HS-27A (cell line): ENCODE measurements at places on chromosomes 7 and 10.
A peak's percentile ranks its signal among the peaks of the same experiment; 100 is the strongest.

DNA sequence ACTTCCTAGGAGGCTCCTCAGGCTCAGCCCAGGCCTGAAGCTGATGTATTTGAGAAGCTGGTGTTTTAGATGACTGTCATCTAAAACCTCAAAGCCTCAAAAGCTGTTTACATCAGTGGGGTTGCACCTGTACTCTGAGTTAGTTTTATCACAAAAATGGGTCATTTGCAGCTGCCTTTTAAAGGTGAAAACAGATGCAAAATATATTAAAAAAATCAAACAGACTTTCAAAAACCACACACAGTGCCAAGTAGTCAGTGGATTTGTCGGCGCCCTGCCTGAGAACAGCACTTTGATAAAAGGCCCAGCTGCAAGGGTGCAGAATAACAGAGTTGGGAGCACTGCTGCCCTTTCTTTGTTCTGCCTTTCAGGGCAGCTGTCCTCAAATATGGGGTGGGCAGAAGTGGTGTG lies 103.0 kb downstream of the VOPP1 start:
- no peak for DNase-seq

DNA sequence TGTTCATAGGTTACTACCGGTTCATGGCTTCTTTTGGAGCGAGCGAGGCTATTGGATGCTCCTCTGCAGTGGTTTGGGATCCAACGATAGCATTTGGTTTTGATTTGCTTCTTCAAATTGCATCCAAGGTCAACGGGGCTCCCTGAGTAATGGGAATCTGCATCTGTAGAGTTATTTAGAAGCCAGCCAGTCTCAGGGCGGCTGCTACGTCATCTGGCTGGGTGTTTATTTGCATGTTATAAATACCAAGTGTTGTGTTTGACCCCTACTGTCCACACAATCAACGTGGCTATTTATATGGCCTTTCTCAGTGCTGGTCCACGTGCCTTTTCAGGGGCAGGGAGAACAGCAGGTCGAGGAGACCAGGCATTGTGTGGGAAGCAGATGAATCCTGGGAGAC lies 137.7 kb downstream of the PRPF18 start:
- DNase-seq = no peak

DNA sequence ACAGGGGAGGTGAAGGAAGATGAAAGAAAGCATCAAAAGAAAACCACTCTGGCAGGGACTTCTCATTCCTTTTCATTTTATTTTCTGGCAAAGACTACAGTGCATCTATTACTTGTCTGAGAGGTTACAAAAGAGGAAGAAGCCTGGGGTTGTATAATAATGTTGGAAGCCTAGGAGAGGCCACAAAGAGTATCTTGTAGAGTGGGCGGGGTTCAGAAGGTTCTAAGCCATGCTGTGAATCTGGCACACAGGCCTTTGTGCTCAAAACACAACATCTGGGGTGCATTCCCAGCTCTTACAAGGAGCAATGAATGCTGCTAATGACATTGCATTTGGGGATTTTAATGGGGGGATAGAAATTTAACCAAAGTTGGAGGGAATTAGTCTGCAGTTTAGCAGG lies 49.4 kb downstream of the MRPL32 start:
- no peak for DNase-seq

- DNase-seq = no peak
Measured at GRCh38 chr10:8520382-8520781, 465.9 kb downstream of the GATA3 start.

- DNase-seq = no peak
Measured at GRCh38 chr10:132898391-132899053, 43.8 kb downstream of the CFAP46 start.

DNA sequence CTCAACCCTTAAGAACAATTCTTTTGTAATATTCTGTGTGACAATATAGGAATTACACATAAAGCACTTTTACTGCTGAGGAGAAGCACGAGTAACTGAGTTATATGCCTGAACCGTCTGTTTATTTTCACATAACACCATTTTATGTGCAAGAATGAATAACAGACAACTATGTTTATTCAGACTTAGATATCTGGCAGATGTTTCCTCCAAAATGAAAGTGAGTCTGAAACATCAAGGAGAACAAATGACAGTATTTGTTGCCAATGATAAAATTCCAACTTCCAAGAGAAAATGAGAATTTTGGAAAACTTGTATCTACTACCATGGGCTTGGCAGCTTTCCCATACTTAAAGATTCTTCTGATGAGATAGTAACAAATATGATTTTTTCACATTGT lies 51.4 kb downstream of the DNMBP start:
- DNase-seq = no peak

GRCh38 chr10:49484486-49485235 lies 54.3 kb downstream of the ERCC6 start:
- peak; percentile 26 for DNase-seq

GRCh38 chr10:95273393-95274312 lies 17.1 kb downstream of the PDLIM1 start:
- no peak for DNase-seq

GRCh38 chr10:112539340-112539739 lies 92.3 kb downstream of the VTI1A start:
- no peak for DNase-seq

DNA sequence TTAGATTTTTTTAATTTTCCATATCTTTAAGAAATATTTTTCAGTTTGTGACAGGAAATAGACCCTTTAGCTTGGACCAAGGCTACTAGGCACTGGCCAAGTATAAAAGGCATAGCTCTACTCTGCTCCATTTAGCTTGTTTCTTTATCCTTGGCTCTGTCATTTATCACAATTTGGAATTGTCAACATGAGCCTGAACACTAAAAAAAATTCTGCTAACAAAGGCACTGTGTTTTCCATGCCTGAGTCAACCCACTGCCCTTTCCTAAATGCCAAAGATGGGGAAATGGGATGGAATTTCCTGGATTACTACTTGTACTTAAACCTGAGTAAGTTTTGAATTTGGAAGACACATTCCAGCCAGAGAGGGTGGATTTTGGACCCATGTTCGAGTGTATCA lies 128.4 kb downstream of the NSUN6 start:
- DNase-seq = no peak

DNA sequence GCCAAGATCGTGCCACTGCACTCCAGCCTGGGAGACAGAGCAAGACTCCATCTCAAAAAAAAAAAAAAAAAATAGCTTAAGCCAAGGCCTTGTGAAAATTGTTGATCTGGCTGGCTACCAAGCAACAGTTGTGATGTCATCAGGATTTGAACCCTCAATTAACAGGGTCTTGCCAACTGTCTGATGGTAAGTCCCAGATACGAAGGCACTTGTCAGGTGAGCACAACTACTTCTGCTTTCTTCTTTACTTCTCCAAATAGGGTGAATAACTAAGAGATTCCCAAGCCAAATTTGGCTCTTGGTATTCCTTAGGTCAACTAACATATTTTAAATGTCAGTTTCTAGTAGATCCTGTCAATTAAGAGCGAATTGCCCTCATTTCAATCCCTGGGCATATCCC lies 47.4 kb downstream of the ANKRD61 start:
- DNase-seq = no peak

- no peak for DNase-seq
Measured at GRCh38 chr10:132332433-132332754, 401 bp downstream of the LRRC27 start.

DNA sequence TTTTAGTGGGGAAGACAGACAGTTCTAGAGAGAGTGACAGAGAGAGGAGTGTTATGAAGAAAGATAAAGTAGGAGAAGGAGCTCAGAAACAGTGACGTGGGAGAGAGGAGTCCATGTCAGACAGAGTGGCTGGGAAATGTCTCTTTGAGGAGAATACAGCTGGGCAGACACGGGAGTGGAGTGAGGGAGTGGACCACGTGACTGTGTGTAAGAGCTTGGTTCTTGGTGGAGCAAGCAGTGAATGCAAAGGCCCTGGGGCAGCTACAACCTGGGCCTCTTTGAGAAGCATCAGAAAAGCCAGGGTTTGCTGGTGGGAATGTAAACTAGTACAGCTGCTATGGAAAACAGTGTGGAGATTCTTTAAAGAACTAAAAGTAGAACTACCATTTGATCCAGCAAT lies 11.9 kb upstream of the PLEKHS1 start:
- no peak for DNase-seq

- DNase-seq = no peak
Measured at GRCh38 chr7:105769901-105770628, 106.3 kb downstream of the ATXN7L1 start.

DNA sequence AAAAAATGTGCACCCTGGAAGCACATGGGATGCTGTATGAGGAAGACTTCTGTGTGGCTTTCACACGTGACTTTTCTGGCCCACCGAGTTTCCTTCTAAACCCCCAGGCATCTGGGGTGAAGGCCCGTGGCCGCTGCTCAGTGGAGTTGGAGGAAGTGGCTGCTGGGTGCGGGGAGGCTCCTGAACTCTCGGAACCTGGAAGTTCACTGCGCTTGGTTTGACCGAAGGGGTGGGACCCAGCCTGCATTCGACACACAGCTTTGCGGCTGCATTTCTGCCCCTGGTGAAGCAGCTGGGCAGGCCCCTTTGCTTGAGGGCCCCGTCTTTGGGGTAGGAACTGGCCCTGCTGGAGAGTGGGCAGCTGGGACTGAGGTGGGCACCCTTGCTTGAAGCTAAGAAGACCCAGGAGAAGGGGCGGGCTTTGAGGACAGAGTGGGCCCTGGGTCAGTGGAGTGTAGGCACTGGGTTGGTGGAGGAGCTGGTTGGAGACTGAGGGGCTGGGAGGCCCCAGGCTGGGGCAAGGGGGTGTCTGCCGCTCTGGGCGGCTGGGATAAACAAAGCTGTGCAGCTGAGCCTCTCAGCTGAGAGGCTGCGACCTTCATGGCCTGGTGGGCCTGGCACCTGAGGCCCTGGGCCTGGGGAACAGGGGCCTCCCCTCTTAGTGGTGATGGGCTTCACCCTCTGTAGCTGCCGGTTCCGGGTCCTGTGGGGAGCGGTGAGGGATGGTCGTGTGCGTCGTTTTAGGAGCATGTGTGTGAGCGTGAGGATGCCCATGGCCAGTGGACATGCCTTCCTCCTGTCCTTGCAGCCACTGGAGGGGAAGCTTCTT lies 78.0 kb downstream of the INPP5A start:
- DNase-seq = no peak

DNA sequence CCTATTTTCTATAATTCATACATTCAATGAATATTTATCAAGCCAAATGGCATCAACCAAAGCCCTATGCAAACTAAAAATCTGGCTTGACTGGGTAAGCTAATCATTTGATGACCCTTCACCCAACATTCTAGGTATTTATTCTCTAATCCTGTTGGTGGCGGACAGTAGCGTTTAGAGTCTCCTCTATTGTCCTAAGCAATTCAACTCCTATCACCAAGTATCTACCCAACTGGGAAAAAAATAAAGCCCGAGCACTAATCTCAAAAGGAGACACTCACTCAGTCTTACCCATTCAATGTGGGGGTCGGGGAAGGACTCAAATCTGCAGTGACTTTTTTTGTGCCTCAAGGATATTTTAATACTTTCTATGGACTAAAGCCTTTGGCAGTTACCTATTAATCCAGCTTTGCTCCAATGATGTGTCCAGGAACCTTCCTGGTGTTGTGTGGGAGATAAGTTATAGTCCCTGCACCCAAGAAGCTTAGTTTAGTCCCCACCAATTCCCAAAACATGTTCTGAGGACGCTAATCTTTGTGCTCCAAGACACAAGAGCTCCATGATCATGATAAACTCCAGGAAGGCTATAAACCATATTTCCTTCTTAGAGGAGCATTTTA lies 30.6 kb downstream of the DNMBP start:
- DNase-seq = no peak

DNA sequence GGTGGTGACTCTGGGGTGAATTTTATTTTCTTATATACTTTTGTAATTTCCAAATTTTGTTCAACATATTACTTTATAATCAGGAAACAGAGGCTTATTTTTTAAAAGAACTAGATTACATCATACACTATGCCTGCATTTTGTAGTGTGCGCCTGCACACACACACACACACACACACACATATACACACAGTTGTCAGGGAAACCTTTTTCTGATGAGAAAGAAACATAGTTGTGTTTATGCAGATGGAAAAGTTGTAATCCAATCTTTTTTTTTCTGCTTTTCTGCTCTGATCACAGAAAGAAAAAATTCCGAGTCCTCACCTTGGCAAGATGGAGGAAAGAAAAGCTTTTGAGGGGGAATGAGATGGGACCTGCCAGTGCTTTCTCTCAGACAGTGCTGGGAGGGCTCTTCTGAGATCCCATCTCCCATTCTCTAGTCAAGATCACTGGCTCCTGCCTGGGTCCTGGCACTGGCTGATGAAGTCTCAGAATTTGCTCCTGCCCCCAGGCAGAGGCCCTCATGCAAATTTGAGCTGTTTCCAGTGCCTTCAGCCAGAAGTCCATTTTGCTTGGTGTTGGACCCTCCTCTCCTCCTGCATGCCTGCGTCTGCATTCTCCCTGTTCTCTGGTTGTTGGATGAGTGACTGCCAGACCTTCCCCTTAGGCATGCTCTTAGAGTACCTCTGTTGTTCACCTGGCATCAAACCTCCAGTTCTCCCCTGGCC lies 59.7 kb downstream of the TLL2 start:
- DNase-seq = no peak

GRCh38 chr7:132373041-132373440 lies 203.2 kb downstream of the PLXNA4 start:
- DNase-seq = no peak
